Erythroblast (primary cell): ENCODE measurements at places on chromosomes 5 and 9.

DNA sequence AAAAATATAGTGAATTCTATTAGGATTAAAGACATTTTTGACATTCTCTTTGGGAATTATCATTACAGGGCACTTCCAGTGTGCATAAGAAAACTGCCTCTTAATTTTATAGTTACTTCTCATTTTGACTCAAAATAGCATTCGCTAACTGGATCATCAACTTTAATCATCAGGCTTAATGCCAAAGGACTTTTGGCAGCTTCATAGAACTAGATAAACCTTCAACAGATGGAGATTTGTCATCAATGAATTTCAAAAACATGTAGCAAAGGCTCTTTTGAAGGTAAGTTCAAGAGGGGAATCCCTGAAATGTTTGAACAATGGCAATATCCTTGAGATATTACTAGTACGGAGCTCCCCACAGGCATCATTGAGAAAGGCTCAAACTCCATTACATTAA is 447.2 kb downstream of the PDE4D start:
- no peak for DNase-seq

DNA sequence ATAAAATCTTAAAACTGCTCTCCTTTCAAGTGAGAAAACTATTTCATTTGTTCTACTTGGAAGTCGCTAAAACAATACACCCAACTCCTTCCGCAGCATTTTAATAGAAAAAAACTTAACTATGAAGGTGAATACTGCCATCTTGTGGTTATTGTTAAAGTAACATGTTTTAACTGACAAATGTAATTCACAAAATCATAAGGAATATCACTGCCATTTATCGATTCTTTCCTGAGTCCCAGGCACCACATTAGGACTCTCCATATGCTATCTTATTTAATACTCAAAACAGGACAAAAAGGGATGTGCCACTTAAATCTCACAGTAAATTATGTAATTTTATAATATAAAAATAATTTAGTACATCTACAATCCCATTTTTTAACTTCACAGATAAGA is 130.5 kb upstream of the ITGA1 start:
- peak; percentile 54 for DNase-seq

DNA sequence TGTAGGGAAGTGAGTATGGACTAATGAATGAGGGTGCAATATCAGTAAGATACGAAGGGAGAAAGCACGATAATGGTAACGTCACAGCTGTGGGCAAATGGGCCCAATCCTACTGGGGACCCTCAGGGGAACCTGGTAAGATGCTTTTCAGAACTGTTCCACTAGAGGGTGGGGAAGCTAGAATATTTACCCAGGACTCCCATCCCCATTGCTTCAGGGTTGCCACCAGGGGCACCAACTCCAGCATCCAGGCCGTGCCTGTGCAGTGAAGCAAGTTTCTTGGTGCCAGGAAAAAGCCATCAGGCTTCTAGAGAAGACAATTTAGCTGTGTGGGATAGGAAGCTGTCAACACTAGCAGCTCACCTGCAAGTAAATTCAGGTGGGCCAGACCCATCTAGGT is 409.3 kb downstream of the AGTPBP1 start:
- DNase-seq = no peak

DNA sequence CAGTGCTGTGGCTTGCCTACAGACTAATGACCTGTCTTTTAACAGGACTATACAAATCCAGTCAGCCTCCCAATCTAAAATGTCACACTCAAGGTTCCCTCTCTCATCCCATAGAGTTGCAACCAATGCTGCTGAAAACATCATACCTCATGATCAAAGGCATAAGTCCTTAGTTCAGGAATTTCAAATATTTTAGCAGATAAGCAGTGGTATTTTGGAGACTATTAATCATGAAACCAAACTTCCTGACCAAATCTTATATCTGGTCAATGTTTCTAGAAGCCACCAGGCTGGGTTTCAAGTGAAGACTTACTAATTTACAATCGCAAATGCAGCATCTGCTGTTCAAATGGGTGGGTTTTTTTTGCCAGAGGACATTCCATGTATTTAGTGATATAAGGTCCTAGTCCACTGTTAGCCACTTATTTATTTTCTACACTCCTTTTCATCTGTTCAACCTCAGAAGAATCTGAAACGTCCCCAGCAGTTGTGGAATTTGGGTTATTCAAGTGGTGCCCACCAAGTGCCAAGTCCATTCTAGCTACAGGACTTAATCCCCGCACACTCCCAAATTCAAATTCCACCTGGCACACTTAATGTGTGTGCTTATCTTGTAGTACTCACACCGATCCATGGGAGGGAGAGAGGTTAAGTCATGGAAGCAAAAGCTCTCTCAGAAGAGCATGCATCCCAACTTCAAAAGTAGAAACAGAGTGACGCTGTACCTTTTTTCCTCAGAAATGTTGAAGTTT is 5.8 kb downstream of the TAS2R1 start:
- no peak for DNase-seq

DNA sequence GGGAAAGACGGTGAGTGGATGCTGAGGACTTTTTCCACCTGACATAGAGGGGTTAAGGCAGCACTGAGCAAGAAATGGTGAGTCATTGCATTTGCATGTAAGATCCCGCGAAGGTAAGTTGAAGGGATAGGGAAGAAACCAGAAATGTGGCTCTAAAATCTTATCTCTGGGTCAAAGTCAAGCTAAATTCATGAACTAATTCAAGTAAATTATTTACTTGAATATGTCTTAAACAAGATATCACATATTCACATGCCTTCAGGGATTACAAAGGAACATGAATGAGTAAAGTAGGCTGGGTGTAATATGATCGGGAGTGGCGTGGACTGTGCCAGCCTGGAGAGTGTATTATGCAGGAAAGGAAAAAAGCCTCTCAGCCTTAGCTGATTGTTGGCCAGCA is 74.4 kb upstream of the EQTN start:
- no peak for DNase-seq

- no peak for DNase-seq
These were observed 24.8 kb downstream of the ANGPTL2 start for GRCh38 chr9:127097683-127098082.

DNA sequence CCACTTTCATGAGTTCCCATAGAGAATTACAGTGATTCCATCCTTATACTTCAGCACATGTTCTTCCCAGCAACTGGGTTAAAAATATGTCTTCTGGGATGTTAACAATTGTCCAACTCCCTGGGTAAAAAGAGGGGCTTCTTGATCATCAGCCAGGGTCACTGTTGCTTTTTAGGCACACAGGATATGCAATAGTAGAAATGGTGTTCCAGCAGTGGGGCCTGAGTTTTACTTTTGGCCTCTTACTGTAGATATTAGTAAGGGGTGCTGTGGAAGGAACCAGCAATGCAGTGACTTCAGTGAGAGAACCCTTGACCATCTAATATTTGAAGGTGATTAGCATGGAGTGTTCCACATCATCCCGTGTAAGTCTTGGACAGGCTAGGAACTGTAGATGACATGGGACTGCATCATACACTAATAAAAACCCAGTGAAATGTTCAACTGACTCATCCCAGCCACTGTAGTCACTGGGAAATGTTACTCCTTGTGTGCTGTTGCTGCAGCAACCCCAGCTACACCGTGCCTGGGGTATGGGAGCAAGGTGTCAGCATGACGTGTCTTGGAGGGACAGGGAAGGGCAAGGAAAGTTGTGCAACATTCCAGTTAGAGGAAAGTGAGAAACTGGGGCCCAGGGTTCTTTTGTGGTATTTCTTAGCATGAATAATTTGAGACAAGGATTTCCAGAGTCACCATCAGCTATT is 610.9 kb downstream of the RAB3C start:
- DNase-seq = no peak

GRCh38 chr5:178349625-178350353 is 117.2 kb upstream of the PHYKPL start:
- no peak for DNase-seq

DNA sequence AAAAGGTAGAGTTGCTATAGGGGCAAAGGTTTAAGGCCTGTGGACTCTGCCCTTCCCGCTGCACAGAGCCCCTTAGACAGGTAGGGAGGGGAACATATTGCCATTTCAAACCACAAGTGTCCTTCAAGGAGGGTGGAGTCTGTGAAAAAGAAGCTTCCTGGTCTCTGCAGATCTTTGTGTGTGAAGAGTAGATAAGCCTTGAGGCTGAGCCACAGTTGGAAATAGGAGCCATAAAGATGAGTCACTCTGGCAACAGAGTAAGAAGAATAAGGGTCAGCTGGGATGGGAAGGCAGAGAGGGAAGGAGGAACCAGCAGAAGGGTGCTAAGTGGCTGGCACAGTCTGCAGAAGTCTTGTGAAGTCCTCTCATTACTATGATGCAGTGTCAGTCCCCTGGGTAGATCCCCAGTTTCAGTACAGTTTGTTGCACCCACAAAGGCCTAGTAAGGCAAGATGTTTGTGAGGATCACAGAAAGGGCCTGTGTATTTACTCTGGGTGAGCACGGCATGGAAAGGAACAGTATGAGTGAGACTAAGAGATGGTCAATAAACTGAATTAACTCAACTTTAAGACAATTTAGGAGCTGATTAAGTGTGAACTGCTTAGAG is 18.1 kb downstream of the GRXCR2 start:
- peak; percentile 93 for DNase-seq

GRCh38 chr9:1458503-1458902 is 408.3 kb downstream of the DMRT2 start:
- peak; percentile 35 for DNase-seq

DNA sequence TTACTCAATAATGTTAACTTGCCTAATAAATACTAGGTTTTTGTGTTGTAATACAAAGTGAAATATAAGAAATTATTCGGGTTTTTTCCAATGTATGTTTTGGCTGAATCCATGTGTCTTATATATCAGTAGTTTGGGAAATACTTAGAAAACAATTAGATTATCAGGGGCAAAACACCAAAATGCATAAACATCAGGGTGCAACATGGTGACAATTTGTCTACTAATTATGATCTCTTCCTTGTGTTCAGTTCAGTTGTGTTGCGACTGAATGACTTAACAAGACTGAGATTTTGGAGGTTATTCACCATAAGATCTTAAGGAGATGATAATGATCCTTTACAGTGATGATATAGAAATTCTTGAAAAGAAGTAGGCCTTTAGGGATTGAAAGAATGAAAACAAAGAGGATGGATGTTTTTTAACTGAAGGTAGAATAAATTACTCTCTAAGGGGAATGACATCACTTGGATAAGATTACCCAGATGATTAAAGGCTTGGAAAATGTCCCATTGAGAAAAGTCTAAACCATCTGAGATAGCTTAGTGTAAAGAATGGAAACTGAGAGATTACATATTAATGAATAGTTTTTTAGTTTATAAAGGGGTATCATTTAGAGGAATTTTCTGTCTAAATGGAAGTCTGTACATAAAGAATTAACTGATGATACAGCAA is 415.8 kb downstream of the SPATA31D1 start:
- no peak for DNase-seq

- no peak for DNase-seq
These were observed 402.2 kb upstream of the WWC1 start for GRCh38 chr5:167889276-167889675.

- DNase-seq = no peak
These were observed 76.0 kb downstream of the ANKRD33B start for GRCh38 chr5:10639846-10640368.

GRCh38 chr5:82106207-82106606 is 134.4 kb downstream of the ATG10 start:
- DNase-seq = no peak

GRCh38 chr9:132864691-132865090 is 13.4 kb downstream of the AK8 start:
- DNase-seq = no peak

- DNase-seq = no peak
These were observed 87.4 kb downstream of the SGCD start for GRCh38 chr5:156414391-156414790.

DNA sequence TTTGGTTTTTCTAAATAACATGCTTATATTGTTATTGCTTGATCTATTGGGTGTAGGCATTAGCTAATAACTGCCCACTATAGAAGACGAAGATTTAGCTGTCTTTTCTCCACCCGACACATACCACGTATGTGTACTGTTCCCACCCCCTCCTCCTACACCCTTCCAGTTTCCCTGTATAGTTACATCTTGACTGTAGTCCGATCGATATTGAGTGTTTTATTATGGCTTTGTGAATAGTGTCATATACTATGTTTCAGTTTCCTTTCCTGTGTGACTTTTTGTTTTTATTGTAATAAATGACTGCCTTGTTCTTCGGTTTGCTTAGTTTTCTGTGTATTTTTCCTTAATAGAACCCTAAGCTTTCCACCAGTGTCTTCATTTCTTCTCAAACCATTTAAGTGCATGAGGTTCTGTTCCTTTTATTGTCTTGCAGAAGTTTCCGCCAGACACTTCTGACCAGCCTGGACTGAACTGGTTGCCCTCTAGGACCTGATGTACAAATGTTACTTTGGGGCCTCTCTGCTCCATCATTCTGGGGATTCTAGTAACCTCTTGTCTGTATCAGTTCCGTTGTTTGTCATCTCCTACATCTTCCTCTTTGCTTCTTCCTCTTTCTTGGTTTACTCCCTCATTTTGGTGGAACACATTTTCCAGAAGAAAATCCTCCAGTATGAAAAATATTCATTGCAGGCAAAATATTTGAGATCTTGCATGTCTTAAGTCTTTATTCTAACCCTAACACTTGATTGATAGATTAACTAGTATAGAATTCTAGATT is 61.8 kb downstream of the PRKACG start:
- DNase-seq = no peak

DNA sequence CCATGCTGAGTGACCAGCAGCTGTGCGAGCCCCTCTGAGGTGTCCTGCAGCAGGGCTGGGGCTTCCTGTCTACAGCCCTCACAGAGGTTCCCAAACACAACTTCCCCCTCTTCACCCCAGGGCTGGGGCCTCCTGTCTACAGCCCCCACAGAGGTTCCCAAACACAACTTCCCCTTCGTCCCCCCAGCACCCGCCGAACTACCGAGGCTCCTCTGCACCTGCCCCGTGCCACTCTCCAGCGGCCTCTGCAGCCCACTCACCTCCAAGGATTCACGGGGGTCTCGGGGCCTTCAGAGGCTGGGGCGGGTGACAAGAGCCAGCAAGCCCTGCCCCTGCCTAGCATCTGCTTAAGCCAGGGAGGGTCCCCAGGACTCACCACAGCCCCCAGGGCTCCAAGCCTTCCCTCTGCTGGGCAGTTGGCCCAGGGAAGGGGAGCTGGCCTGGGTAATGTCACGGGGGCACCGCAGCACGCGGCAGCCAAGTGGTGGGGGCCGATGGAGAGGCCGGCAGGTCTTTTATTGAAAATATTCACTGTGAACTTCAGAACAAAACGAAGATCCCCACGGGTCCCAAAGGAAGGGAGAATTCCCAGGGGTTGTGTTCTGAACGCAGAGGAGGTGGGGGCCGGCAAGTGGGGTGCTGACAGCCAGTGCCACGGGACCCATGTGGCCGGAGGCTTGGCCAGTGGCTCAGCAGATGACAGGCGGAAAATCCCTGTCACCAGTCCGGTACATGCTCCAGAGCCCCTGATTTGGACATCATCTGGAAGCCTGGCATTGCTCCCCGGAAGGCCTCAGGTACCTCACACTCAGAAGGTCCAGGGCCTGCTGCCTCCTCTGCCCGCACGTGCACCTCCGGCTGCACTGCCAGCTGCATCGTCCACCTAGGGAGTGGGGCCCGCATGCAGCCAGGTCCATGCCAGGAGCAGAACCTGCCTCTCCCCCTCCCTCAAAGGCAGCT is 125.3 kb downstream of the ADAMTS2 start:
- DNase-seq = no peak
